Jurkat, Clone E6-1 (cell line): ENCODE measurements at places on chromosomes 7 and 10.

DNA sequence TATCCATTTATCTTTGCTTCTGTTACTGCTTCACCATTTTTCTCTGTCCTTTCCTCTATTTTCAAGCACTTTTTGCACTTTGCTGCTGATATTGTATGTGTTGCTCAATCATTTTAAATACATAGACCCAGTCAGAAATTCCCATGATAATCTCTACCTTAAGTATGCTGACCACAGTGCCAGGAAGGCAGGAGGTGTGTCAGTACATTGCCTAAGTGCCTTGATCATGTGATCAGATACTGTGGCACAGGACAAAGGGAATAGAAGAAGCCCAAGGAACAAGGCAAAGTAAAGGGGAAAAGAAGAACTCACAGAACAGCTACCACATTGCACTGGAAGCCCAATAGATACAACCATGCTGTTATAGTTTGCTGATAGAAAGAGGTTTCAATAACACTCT lies 53.7 kb upstream of the CD36 start:
- no peak for DNase-seq

DNA sequence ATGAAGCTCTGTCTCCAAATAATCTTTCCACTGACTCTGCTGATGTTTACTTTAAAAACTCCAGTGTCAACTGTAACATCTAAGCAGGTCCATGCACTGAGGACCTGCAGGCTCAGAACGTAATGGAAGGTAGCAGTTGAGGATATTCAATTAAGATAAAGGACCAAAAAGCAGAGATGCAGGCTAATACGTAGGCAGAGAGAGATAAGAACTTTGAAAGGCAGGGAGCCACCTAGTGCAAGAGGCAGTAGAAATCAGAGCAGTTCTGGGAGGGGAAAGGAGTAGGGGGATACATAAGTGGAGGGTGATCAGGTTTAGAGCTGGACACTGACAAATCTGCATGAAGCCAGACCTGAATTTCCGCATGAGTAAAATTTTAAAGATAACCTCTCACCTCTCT lies 114.5 kb upstream of the POM121L12 start:
- DNase-seq = no peak

DNA sequence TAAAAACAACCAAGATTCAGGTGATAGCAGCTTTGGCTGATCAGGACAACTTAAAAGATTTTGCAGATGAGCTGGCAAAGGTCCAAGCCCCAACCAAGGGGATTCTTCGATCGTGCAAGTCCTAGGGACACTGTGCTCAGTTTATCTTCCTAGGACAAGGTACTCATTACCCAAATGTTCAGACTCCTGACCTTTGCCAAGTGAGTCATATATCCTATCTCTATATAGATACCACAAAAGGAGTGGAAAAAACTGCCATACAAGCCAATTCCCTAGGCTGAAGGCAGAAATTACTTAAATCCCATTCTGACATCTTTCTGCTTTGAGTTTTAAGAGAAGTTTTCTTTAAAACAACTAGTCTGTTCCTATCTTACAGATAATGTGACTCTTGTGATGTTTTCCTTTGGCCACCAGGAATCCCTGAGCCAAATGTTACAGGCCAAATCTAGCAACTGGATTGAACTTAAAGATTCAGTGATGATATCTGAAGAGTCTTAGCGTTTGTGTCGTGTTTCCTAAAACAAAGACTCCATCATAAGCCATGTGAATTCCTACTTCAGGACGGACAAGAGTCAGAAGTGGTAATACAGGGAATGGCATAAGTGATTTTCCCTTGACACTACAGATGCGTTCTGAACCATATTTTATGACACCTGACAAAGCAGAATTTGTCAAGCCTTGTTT lies 142.6 kb upstream of the ASAH2 start:
- no peak for DNase-seq

- DNase-seq = no peak
These were observed 1351.9 kb downstream of the REEP3 start for GRCh38 chr10:64873088-64873487.

- DNase-seq = no peak
These were observed 246.7 kb downstream of the FGFR2 start for GRCh38 chr10:121351540-121351939.

DNA sequence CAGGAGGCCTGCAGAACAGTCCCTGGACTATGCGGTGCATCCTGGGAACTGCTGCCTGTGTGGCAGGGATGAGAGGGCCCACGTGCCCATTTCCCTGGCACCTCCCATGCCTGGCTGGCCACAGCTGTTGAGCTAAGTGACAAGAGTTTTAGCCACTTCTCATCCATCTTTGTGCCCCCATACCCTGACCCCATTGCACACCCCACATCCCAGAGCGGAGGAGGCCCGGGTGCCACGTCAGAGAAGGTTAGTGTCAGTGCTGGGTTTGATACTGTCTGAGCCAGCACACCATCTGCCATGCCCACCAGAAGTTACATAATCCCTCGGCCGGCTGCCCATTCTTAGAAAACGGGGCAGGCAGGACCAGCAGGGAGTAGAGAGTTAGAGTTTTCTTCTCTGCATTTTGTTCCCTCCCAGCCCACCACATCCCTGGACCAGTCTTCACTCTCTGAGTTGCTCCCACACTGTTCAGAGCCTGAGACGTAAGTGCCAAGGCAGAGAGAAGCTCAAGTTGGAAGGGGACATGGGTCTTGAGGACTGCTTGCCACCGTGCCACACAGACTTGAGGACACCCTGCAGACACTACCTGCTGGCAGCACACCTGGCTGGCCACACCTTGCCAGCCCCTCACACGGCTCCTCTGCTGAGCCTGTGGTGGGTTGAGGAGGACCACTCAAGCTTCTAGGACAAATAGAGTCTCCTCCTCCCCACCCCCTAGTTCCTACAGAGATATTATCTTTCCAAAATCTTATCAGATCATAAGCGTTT lies 13.1 kb downstream of the UNC5B start:
- no peak for DNase-seq

DNA sequence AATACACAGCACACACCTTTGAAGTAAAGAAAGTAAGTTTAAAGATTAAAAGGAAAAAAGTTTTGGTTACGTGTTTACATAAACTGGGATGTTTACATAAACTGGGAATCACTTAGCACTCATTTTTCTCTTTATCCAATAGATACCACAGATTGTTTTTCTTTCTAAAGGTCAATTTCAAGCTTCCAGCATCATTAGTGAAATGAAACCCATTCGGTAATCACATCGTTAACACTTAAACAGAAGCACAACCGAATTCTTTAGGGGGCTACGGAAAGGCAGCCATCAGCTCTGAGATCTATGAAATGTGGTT lies 1.1 kb downstream of the ODAD2 start:
- DNase-seq = no peak

DNA sequence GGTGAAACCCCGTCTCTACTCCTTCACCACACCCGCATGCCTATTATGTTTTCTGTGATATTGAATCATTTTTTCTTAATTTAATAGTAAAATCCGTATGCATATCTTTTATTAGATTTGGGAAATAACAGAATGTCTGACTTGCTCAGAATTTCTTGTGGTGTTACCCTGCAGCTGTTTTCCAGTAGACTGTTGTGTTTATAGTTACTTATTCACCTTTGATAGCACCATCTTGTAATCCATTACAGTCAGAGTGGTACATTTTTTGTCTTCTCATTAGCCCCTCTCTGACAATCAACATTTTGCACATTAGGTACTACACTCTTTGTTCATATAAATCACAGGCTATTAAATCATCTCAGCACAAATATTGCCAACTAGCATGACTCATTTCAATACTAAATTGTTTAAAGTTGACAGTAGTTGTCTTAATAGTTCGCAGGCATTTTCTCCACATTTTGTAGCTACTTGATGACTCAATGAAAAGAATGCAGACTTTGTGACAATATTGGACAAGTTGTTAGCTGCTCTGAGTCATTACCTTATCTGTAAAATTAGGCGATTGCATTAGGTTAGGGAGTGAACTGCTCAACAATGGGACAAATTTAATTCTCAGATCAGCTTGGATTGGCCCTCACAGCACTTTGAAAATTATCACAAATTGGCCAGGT lies 17.8 kb upstream of the SLC16A12 start:
- no peak for DNase-seq
